ENCODE measurements at places on chromosomes 13 and 19.

- DNase-seq: no peak
These were observed 6.3 kb upstream of the RPL13A start for GRCh38 chr19:49481020-49481683.

- no peak for DNase-seq
These were observed 59.1 kb downstream of the AKAP11 start for GRCh38 chr13:42331009-42331408.

DNA sequence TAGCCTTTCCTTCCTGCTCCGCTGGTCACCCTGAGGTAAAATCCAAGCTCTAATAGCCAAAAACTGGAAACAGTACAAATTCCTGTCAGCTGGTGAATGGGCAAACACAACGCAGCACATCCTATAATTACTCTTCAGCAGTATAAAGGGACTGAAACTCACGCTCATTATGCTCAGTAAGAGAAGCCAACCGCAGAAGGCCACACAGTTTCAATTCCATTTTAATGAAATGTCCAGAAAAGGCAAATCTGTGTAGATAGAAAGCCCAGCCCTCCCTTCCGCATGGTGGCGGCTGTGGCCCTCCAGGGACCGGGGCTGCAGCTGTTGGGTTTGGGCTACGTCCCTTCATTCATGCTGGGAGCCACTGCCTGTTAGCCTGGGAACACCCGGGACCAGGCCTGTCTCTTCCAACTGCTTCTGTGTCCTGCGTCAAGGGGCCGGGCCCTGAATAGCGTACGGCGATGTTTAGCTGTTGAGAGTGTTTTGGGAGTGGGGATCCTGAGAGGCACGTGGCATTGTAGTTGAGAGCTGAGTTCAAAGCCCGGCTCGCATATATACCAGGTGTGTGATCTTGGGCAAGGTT, 23.5 kb downstream of the NKPD1 start:
- no peak for DNase-seq

- no peak for DNase-seq
These were observed 2.9 kb downstream of the CYP2S1 start for GRCh38 chr19:41195675-41196497.

- no peak for DNase-seq
These were observed 859 bp downstream of the ZNF568 start for GRCh38 chr19:36916991-36917390.

DNA sequence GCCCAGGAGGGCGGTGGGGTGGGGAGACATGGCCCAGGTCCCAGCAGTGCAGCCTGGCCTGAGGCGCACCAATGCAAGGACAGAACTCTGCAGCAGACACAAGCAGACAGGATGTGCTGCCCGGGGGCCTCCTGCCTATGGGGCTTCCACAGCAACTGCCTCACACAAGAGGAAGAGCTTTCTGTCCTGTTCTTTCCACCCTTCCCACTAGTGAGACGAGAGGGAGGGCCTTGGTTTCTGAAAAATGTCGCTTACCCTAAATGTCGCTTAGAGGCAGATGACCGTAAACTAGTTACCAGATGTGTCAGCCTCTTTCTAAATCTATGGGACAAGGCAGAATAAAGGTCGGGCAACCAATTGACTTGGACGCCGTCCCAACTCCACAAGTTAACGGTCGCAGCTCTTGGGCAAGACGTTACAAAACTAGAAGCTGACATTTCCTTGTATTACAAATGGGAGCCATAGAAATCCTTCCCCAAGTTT, at the start of gene LAIR1:
TSS of gene LAIR1 (minus strand) at position 157 of the 483 bp plus-strand sequence. CDS start at position 30, 127 bp downstream.
- peak; percentile 55 for DNase-seq

DNA sequence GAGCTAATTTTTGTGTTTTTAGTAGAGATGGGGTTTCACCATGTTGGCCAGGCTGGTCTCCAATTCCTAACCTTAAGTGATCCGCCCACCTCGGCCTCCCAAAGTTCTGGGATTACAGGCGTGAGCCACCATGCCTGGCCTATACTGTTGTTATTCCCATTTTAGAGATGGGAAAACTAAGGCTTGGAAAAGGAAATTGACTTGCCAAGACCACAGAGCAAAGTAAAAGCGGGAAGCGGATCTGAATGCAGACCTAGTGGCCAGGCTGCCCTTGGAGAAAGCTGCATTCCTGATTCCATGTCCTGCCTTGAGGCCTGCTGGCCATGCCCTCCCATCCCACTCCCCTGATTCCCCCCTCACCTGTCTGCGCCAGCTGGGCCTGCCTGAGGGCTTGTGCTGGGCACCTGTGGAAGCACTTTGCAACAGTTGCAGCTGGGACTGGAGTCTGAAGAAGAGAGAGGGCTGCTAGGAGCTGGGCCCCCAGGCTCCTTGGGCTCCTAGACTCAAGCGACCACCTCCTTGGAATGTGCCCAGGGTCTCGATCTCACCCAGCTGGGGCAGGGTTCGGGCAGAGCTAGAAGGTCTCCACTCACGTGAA, 5.7 kb downstream of the PALM3 start:
- DNase-seq: no peak

GRCh38 chr13:92137520-92137919, 739.1 kb downstream of the GPC5 start:
- no peak for DNase-seq

DNA sequence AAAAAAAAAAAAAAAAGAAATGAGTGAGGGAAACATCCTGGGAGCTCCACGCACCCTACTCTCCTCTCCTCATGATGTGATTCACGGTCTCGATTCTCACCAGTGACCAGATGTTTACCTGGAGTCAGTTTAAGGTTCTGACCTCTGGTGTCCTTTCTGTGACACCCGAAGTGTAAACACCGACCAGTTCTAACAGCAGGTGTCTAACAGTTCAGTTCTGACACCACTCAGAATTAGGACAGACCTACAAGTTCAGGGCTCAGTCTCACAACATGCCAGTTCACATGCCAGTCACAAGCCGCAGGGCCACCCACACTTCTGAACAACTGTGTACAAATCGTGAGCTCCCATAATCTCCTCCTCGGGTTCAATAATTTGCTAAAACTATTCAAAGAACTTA, 6.0 kb downstream of the ZNF564 start:
- DNase-seq: no peak

- no peak for DNase-seq
These were observed 13.3 kb downstream of the APOC1 start for GRCh38 chr19:44927746-44928145.

- no peak for DNase-seq
These were observed 14.4 kb upstream of the TPM4 start for GRCh38 chr19:16061943-16062342.

DNA sequence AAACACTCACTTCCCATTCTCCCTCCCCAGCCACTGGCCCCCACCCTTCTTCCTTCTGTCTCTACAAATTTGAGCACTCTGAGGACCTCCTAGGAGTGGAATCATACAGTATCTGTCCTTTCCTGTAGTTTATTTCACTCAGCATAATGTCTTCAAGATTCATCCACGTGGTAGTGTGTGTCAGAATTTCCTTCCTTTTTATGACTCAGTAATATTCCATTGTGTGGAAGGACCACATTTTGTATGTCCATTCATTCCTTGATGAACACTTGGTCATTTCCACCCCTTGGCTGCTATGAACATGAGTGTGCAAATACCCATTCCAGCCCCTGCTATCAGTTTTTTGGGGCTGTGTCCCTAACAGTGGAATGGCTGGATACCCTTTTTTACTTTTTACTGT, 9.8 kb downstream of the KLF2 start:
- DNase-seq: no peak

DNA sequence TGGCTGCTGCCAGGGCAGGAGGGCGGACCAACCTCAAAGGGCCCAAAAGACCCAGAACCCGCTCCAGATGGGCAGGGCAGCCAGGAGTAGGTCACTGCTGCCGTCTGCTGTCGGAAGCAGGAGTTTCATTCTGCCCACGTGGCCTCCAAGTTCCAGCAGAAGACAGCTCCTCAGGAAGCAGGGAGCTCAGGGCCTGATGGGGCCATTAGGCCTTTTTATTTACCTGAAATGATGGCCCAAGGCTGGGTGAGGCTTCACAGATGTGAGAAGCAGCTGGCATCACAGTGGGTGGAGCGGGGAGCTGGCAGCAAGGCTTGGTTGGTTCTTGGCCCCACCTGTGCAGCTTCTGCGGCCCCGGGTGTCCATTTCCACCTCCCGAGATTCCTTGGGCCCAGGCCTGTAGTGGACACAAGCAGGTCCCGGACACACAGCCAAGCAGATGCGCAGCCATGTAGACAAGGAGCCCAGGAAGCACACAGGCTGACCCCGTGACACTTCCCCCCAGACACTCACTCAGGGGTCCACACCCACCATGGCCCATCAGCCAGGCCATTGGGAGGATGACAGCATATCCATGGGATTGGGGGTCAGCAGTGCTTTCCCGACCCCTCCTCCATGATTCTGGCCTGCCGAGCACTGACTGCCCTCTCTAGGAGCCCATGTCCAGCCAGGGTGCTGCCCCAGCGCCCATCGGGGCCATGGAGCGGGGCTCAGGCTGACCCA, 26.4 kb downstream of the C13orf46 start:
- no peak for DNase-seq

GRCh38 chr13:30037766-30038165, 187.3 kb upstream of the UBL3 start:
- no peak for DNase-seq

- no peak for DNase-seq
These were observed 325.1 kb downstream of the EFNB2 start for GRCh38 chr13:106210324-106210723.

DNA sequence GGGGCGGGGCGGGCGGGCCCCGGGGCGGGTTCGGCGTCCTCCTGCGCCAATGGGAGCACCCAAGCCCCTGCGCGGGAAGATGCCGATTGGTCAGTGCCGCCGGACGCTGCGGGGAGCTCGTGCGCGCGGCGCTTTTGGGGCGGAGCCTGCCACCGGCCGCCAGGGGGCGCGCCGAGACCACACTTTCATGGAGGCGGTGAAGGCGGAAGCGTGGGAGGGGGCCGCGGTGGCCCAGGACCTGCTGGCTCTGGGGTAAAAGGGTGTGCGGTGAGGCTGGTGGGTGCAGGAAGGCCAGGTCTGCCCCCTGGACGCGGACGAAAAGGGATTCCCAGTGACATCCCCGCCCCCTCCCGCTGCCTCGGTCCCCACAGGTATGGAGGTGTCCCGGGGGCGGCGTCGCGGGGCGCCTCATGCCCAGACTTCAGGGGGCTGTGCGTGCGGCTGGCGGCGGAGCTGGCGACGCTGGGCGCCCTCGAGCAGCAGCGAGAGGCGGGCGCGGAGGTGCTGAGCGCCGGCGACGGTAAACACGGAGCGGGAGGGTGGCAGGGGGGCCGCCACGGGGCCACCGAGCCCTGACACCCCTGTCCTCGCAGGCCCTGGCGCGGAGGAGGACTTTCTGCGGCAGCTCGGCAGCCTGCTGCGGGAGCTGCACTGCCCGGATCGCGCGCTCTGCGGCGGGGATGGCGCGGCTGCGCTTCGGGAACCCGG, at the start of gene FAM98C:
TSS of gene FAM98C (plus strand) at position 127 of the 708 bp plus-strand sequence. CDS start at position 188, 61 bp downstream.
- DNase-seq: peak; percentile 97
